ENCODE measurements at places on chromosomes 4 and X.

DNA sequence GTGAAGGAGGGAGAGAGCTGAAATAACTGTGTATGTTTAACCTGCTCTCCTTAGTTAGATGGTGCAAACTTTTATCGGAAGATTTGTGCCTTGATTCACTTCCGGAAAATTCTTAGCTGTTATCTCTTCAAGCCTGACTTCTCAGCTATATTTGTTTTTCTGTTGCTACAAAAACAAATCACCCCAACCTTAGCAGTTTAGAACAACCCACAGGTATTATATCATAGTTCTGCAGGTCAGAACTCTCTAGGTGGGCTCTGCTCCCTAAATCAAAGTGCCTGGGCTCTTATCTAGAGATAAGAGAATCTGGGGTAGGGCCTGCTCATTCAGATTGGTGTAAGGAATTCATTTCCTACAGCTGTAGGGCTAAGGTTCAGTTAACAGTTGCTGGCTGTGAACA lies 15.1 kb upstream of the CEP135 start:
- DNase-seq: no peak

GRCh38 chr4:105061136-105061696 lies 85.5 kb upstream of the TET2 start:
- no peak for DNase-seq

- DNase-seq: no peak
These were observed 144.8 kb downstream of the ARAP2 start for GRCh38 chr4:36099509-36099908.

GRCh38 chrX:119655125-119655524 lies 37.8 kb downstream of the SEPTIN6 start:
- no peak for DNase-seq

GRCh38 chrX:106039920-106040319 lies 1.4 kb upstream of the SERPINA7 start:
- DNase-seq: no peak
